ENCODE measurements at places on chromosomes 13 and 19. TPM values are rescaled to one million over a fixed set of nuclear protein-coding genes. Genes with fewer than 3 reads are reported as not detected.
A peak's percentile ranks its signal among the peaks of the same experiment; 100 is the strongest.

The FUT1 gene
- total RNA-seq: 0.13 TPM

The ZNF614 gene
- total RNA-seq: 4.1 TPM

The CATSPERD gene
- total RNA-seq: 0.08 TPM

The FGF14 gene
- total RNA-seq: 0.03 TPM

The ZNF571 gene
- total RNA-seq: 6.2 TPM

The CALR3 gene
- total RNA-seq: not detected

The CELF5 gene
- total RNA-seq: 1.2 TPM

The KCNRG gene
- 0.31 TPM for total RNA-seq

The FOSB gene
- total RNA-seq: 13.4 TPM

GRCh38 chr13:66700117-66700601, 530.0 kb downstream of the PCDH9 start:
- H3K4me1 ChIP-seq: no peaks in the 10 kb centered on the region
- no peak for DNase-seq
- no peak overlapping the region for H3K4me3 ChIP-seq
- no peaks in the 10 kb centered on the region for H3K36me3 ChIP-seq

GRCh38 chr13:111966933-111967332, 100.0 kb upstream of the SOX1 start:
- H3K27ac ChIP-seq: no peak overlapping the region
- H3K4me3 ChIP-seq: no peak overlapping the region
- no peaks in the 10 kb centered on the region for H3K36me3 ChIP-seq
- DNase-seq: no peak
- H3K4me1 ChIP-seq: no peaks in the 10 kb centered on the region

GRCh38 chr19:6378486-6378885, 2.8 kb upstream of the PSPN start:
- no peak overlapping the region for H3K4me3 ChIP-seq
- no peaks in the 10 kb centered on the region for H3K27me3 ChIP-seq
- H3K4me1 ChIP-seq: peaks cover 2% of the 10 kb centered on the region
- DNase-seq: no peak

DNA sequence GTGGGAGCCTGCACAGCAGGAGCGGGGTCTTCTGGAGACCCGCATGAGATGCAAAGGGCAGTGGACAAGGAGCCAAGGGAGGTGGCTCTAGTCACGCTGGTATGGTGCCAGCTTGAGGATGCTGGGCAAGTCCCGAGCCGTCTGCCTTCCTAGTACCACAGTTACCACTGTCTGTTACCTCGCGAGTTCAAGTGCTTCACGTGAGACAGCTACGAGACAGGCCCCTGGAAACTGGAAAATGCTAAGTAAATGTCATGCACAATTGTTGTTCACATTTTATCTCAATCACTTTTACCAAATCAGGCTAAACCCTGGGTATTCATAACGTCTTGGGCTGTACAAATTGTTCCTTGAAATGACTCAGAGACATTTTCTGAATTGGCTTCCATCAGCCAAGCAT, 155.7 kb downstream of the TNFRSF19 start:
- no peaks in the 10 kb centered on the region for H3K27me3 ChIP-seq
- no peak overlapping the region for H3K27ac ChIP-seq
- no peaks in the 10 kb centered on the region for H3K4me1 ChIP-seq
- no peak overlapping the region for H3K4me3 ChIP-seq
- no peak for DNase-seq

GRCh38 chr19:42273407-42274064, 4.5 kb downstream of the CIC start:
- H3K27me3 ChIP-seq: no peaks in the 10 kb centered on the region
- DNase-seq: no peak
- H3K4me1 ChIP-seq: peaks cover 16% of the 10 kb centered on the region
- H3K27ac ChIP-seq: no peak overlapping the region
- H3K36me3 ChIP-seq: no peaks in the 10 kb centered on the region
- no peak overlapping the region for H3K4me3 ChIP-seq

DNA sequence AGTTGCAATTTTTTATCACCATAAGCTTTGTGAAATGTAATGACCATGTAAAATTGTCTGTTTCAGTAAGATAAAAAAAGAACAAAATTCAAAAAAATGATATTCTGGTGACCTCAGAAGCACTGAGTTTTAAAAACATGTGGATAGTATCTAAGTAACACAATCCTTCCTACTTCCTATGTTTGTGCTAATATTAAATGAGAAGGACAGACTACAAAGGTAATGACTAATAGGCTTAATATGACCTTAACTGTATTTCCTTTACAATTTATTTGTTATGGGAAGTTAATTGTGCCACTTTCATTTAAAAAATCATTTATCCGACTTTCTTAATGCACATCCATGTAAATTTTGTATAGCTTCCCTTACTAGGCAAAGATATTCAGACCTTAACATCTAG, 1030.4 kb upstream of the ATXN8OS start:
- no peaks in the 10 kb centered on the region for H3K27me3 ChIP-seq
- no peak overlapping the region for H3K4me3 ChIP-seq
- no peak for DNase-seq
- H3K27ac ChIP-seq: no peak overlapping the region

DNA sequence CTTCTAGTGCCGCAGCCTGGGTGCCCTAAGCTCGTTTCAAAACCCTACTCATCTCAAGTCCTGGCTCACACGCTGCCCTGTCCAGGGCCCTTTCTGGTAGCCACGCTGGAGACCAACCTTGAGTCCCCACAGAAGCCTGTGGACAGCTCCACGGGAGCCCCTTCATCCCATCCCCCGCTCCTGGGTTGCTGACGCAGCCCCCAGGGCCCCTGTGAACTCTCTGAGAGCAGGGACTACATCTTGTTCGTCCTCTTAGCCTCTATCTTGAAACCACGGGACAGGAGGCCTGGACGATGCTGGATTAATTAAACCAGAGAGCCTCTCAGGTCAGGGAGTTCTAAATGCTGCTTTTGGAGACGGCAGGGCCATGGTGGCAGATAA, 7.4 kb downstream of the MLLT1 start:
- no peak overlapping the region for H3K27ac ChIP-seq
- no peaks in the 10 kb centered on the region for H3K27me3 ChIP-seq
- no peak for DNase-seq
- no peak overlapping the region for H3K4me3 ChIP-seq
- H3K36me3 ChIP-seq: no peaks in the 10 kb centered on the region
- H3K4me1 ChIP-seq: peaks cover 20% of the 10 kb centered on the region

GRCh38 chr19:29750001-29750400, 34.9 kb upstream of the C19orf12 start:
- no peaks in the 10 kb centered on the region for H3K36me3 ChIP-seq
- H3K27me3 ChIP-seq: peaks cover 4% of the 10 kb centered on the region
- H3K4me3 ChIP-seq: no peak overlapping the region
- no peaks in the 10 kb centered on the region for H3K4me1 ChIP-seq
- no peak for DNase-seq

GRCh38 chr13:51614350-51614786, 30.1 kb downstream of the WDFY2 start:
- no peaks in the 10 kb centered on the region for H3K36me3 ChIP-seq
- DNase-seq: no peak
- H3K27ac ChIP-seq: no peak overlapping the region
- H3K4me3 ChIP-seq: no peak overlapping the region
- no peaks in the 10 kb centered on the region for H3K4me1 ChIP-seq
- no peaks in the 10 kb centered on the region for H3K27me3 ChIP-seq

GRCh38 chr13:33312150-33312860, 26.8 kb upstream of the STARD13 start:
- no peaks in the 10 kb centered on the region for H3K27me3 ChIP-seq
- H3K4me1 ChIP-seq: no peaks in the 10 kb centered on the region
- H3K4me3 ChIP-seq: no peak overlapping the region
- peak; percentile 10 for DNase-seq

GRCh38 chr13:91986761-91987483, 588.5 kb downstream of the GPC5 start:
- H3K27me3 ChIP-seq: no peaks in the 10 kb centered on the region
- no peaks in the 10 kb centered on the region for H3K4me1 ChIP-seq
- no peak for DNase-seq
- H3K36me3 ChIP-seq: no peaks in the 10 kb centered on the region

GRCh38 chr19:33040994-33041827, 23.5 kb downstream of the RHPN2 start:
- H3K4me1 ChIP-seq: peaks cover 61% of the 10 kb centered on the region
- peak overlapping the region; percentile 96 for H3K27ac ChIP-seq
- H3K36me3 ChIP-seq: no peaks in the 10 kb centered on the region
- peak; percentile 82 for DNase-seq

DNA sequence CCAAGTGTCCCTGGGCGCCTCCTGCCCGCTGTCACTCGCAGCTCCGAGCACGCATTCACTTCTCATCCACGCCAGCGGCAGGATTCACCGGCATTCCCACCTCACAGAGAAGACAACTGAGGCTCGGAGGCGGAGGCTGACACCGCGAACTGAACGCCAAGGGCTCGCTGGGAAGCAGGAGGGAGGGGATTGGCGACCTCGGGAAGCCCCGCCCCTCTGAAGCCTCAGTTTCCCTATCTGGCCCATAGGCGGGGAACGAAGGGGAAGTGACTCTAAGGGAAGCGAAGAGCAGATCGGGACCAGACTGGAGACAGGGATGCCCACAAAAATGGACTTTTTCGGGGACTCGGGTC, 256 bp downstream of the MICOS13 start:
- H3K4me3 ChIP-seq: peak overlapping the region; percentile 96
- no peaks in the 10 kb centered on the region for H3K27me3 ChIP-seq
- no peak for DNase-seq
- H3K4me1 ChIP-seq: no peaks in the 10 kb centered on the region
- peak overlapping the region; percentile 94 for H3K27ac ChIP-seq

- peak overlapping the region; percentile 91 for H3K4me3 ChIP-seq
- no peaks in the 10 kb centered on the region for H3K27me3 ChIP-seq
- H3K4me1 ChIP-seq: peaks cover 5% of the 10 kb centered on the region
- peaks cover 3% of the 10 kb centered on the region for H3K36me3 ChIP-seq
- H3K27ac ChIP-seq: peak overlapping the region; percentile 93
- DNase-seq: no peak
Measured at GRCh38 chr19:19385896-19386869, 19.3 kb upstream of the GATAD2A start.

GRCh38 chr13:80083853-80084676, 256.9 kb downstream of the SPRY2 start:
- peak; percentile 12 for DNase-seq
- peaks cover 15% of the 10 kb centered on the region for H3K4me1 ChIP-seq
- no peak overlapping the region for H3K4me3 ChIP-seq
- H3K36me3 ChIP-seq: no peaks in the 10 kb centered on the region

DNA sequence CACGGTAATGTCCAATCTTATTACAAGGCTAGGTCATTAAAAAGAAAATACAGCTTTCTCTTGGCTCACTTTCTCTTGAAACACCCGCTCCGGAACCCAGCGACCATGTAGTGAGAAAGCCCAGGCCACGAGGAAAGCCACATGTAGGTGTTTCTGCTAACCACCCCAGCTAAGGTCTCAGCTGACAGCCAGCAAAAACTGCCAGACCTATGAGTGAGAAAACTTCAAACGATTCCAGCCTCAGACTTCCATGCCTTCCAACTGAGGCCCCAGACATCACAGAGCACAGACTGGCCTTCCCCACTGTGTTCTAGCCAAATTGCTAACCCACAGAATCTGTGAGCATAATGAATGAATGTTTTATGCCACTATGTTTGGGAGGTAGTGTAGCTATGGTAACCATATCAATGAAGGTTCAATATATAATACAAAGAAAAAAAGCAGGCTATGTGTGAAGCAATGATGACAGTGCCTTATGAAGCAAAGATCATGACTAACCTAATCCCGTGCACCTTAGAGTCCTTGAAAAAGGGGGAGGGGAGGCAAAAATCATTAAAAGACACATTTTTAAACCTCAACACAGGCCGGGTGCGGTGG, 11.9 kb upstream of the TPTE2 start:
- H3K36me3 ChIP-seq: no peaks in the 10 kb centered on the region
- H3K4me1 ChIP-seq: no peaks in the 10 kb centered on the region
- no peaks in the 10 kb centered on the region for H3K27me3 ChIP-seq
- H3K4me3 ChIP-seq: no peak overlapping the region
- no peak overlapping the region for H3K27ac ChIP-seq

GRCh38 chr19:53818756-53819155, 5.4 kb downstream of the NLRP12 start:
- no peaks in the 10 kb centered on the region for H3K4me1 ChIP-seq
- H3K27me3 ChIP-seq: no peaks in the 10 kb centered on the region
- H3K36me3 ChIP-seq: no peaks in the 10 kb centered on the region
- no peak overlapping the region for H3K27ac ChIP-seq
- no peak overlapping the region for H3K4me3 ChIP-seq

DNA sequence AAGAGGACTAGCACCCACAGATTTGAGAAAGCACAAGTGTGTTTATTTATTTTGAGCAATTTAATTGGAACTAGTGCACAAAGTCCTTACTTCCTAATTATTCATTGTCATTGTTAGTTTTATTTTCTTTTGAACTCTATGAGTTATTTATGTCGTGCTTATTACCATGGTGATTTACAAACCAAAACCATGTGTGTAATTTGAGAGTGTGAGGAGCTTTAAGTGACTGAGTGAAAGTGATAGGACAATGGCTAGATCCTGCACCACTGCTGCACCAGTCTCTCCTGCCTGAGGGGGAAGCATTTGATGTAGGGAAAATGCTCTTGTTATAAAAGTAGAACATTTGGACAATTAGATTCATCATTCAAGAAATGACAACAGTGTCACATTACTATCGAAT, 172.3 kb upstream of the KLF12 start:
- H3K4me3 ChIP-seq: no peak overlapping the region
- no peaks in the 10 kb centered on the region for H3K27me3 ChIP-seq
- H3K4me1 ChIP-seq: no peaks in the 10 kb centered on the region
- no peak overlapping the region for H3K27ac ChIP-seq

GRCh38 chr13:80306337-80306972, 34.5 kb downstream of the SPRY2 start:
- no peaks in the 10 kb centered on the region for H3K36me3 ChIP-seq
- no peaks in the 10 kb centered on the region for H3K4me1 ChIP-seq
- DNase-seq: no peak
- no peaks in the 10 kb centered on the region for H3K27me3 ChIP-seq

DNA sequence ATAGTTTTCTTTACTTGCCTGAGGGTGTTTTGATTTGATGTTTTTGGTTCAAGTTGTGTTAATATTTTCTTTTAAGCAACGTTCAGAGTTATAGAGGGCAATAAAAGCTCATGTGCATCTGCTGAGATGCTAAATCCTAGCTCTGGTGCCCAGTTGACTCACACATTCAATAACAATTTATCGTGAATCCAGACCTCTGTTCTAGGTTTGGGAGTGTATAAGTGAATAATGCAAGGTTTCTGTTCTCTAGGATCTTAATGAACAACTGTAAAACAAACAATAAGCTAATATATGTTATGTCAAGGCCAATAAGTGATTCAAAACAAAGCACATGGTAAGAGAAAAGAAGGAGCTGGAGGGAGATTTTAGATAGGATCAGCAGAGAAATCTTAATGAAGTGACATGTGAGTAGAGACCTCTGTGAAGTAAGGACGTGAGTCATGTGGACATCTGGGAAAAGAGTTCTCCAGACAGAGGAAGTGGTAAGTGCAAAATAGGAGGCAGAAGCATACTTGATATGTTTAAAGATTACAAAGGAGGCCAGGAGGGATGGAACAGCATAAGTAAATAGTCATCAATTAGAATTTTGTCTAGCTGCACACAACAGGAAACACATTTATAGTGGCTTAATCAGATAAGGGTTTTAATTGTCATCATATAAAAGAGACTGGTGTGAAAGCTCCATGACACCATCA, 278.5 kb upstream of the HTR2A start:
- no peak overlapping the region for H3K4me3 ChIP-seq
- DNase-seq: no peak
- H3K4me1 ChIP-seq: no peaks in the 10 kb centered on the region
- H3K27me3 ChIP-seq: no peaks in the 10 kb centered on the region
- no peaks in the 10 kb centered on the region for H3K36me3 ChIP-seq

All from Panc1 (cell line).